ENCODE measurements at places on chromosomes 5 and 9.
A peak's percentile ranks its signal among the peaks of the same experiment; 100 is the strongest.

- DNase-seq = no peak
Observed at GRCh38 chr5:151458314-151458713, 10.9 kb downstream of the SLC36A1 start.

- DNase-seq = peak; percentile 46
Observed at GRCh38 chr9:126326228-126327005, at the start of gene MVB12B. MVB12B (plus strand) TSS chr9:126326829; CDS start chr9:126326930, 101 bp downstream.

DNA sequence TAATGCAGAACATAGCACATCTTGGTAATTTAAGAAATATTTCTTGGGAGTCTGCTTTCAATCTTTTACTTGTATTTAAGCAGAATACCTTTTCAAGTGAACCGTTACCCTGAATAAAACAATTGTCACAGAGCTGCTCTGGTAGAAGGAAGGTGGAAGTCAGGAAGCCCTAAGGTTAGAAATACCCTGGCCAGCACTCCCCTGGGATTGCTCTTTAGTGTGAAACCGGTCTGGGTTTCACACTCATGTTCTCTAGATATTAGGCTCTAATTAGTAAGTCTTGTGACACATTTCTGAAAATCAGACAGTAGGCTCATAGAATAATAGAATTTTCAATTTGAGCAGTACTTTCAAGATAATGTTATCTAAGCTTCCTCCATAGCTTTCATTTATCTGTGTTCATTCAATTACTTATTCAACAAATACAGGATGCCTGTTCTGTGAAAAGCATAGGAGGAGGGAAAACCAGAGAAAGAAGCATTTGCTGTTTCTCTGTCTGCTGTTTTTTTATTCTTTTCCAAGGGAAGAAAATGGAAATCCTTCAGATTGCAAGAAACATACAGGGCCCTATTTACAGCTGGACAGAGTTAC lies 825.5 kb downstream of the TLR4 start:
- DNase-seq = no peak

DNA sequence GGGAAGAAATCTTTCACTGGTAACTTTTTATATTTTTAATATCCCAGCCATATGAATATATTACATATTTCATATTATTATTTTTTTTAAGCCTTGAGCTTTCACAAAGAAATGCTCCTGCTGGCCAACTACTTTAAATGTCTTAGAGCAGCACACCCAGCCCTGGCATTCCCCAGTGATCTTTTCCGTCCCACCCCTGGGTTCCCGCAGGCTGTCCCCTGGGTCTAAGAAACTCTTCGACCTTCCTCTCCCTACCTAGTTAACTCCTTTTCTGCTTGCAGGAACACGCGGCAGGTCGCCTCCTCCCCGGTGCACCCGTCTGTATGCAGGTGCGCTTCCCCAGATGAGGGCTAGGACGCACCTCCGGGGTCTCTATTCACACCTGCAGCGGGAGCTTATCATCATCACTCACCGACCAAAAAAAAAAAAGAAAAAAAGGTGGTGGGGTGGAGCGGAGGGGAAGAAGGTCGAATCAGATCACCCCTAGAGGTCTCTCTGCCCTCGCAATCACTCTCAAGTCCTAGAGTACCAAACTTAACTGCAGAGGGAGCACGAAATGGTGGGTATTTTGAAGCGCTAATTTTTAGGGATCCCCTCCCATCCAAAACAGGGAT lies 696 bp downstream of the ZFP62 start:
- DNase-seq = peak; percentile 81

GRCh38 chr5:98836175-98836574 lies 62.7 kb downstream of the RGMB start:
- no peak for DNase-seq

DNA sequence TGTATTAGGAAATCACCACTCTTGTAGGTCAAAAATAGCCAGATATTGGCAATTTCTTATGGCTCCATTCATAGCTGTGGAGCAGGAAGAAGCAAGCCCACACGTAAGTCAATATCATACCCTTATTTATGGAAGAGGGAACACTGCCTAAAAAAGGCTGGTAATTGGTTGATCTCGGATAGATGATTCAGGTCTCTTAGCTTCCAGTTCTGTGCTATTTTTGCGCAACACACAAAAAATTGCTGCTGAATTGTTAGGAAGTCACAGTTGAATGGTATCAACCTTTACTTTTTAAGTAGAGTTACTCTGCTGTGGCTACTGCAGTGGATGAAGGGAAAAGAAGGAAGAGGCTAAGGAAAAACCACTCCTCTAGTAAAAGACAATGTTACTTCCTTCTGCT lies 168.8 kb downstream of the ARHGAP26 start:
- DNase-seq = no peak

GRCh38 chr9:113901221-113901688 lies 25.1 kb downstream of the ZNF618 start:
- peak; percentile 25 for DNase-seq

GRCh38 chr5:59418808-59419207 lies 474.7 kb downstream of the PDE4D start:
- no peak for DNase-seq

DNA sequence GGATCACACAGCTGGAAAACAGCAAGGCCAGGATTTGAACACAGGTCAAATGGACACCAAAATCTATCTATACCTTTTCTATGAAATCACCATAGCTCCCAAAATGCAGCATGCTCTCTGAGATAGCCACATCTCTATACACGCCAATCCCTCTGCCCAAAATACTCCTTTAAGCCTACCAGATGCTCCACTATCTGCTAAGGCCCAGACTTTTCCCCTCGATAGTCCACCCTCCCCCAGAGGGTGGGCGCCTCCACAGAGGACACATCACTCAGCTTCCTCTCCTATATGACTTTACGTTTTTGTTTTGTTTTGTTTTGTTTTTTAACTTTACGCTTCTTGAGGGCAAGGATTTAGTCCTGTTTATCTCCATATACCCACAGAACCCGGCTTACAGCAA lies 46.8 kb downstream of the MTMR12 start:
- no peak for DNase-seq

DNA sequence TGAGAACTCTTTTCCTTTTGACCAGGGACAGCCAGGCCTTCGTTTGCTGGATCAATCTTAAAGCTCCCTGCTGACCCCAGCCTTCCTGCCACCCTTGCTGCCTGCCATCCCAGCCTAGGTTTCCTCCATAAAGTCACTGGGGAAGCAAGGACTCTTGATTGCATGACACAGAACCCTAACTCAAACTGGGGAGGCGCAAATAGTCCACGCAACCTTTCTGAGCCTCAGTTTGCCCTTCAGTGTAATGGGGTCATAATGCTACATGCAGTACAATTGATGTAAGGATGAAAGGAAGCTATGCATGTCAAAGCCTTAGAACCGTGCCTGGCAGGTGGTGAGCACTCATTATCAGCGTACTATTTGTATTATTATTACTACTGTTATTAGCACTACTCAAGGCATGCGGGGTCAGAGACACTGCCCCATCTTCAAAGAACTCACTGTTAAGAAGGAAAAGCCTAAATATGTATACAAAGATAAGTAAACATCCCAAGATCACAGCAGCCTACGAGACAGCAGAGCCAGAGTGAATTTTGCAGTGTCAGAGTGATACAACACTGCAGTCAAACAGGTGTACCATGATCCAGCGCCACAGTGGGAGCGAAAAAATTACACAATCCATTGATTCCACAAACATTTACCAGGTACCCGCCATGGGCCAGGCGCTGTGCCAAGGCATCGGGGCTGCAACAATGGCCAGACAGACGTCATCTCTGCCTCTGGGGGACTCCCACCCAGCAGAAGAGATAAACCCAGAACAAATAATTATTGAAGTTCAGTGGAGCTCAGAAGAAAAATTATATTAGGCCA lies 16.9 kb upstream of the CPLX2 start:
- DNase-seq = no peak

DNA sequence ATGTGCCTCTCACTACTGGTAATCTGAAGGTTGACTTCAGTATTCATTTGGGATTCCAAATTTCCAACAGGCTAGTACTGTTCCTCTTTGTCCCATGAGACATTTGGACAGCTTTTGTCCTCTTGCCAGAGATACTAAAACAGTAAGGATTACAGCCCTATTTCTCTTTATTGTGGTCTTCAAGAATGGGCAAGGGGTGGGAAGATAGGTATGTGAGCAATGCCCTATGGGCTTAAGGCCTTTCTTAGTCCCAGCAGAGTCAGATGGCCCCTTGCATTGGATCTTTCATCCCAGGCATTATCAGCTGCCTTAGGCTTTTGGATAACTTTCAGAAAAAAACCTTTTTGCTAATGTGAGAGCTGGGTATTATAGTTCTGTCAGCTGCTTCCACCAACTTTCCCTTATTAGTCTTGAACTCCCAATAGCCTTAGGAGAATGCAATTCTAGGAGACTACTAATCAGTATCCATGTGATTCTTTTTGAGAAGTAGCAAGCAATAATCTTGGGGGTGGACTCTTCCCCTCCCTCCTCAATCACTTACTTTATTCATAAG lies 361.1 kb upstream of the NUDT12 start:
- DNase-seq = no peak

DNA sequence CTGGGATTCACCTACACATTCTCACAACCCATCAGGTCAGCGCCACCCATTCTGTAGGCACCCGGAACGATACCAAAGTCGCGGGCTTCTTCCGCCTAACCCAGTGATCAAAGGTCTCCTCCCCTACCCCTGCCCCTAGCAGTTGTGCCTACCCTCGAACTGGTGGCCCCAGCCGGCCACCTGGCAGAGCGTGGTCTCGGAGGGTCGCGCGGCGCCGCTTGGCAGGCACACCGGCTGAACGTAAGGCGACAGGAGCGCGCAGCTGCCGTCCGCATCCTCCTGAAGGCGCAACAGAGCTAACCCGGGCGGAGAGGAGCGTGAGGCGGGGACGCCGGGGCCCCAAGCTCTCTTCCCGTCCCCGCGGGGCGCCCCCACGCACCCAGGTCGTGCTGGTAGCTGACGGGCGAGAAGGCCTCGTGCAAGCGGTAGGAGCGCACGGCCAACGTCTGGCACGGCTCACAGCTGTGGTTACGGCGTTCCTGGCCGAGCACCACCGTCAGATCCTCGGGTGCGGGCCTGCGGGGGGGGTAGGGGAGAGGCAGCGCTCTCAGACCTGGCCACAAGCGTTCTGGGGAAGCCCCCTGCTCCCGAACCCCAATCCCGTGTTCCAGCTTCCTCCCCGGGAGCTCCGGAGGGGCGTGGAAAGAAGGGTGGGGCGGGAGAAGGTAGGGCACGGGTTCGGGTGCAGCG lies 2.8 kb upstream of the PFN3 start:
- DNase-seq = peak; percentile 72

DNA sequence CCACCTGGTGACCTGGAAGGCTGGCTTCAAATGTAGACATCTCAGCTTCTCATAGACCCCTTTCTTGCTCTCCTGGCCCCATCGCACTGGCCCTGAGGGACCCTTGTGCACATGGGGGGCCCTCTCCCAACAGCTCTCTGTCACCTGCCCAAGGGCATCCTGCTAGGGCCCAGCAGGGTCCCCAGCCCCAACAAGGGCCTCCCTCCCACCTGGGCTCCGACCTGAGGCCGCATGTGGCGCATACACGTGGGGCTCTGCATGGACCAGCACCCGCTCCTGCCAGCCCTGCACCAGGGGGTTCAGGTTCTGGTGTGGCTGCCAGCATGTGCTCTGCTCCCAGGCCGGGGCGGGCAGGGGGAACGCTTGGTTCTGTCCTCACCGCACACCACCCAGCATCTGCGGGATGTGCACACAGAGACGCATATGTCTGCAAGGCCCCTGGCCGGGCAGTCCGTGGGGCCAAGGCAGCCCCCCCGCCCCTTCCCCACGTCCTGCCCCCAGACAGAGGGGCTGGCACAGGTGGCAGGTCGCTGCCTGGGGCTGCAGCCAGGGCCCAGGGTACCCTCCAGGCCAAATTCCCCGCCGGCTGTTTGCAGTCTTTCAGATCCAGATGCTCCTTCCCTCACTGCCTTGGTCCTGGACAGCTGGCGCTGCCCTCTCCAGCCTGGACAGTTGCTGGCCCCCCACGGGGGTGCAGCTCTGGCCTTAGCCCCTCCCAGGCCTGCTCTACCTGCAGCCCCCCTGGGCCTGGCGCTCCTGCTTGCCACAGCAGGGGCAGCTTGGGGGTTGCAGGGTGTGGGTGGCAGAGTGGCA lies 17.9 kb upstream of the NRARP start:
- DNase-seq = peak; percentile 26

DNA sequence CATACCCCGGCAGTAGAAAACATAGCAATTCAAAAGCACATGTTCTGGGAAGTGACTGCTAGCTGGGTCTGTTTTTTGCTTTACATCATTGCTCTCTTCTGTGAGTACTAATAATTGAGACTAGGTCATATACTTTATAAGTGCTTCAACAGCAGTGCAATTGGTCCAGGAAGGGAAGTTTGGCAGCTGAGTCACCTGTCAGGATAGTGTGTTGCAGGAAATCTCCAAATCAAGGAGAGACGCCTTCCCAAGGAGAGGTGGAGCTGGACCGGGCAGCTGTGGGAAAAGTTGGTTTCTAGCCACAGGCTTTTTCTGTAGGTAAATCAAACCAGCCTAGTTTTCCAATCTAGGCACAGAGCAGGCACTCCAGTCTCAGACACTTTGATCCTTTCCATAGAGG lies 330.1 kb downstream of the ENC1 start:
- no peak for DNase-seq

- no peak for DNase-seq
Observed at GRCh38 chr5:137708796-137709559, 26.9 kb downstream of the KLHL3 start.

- DNase-seq = no peak
Observed at GRCh38 chr5:30991462-30991861, 202.0 kb upstream of the CDH6 start.

DNA sequence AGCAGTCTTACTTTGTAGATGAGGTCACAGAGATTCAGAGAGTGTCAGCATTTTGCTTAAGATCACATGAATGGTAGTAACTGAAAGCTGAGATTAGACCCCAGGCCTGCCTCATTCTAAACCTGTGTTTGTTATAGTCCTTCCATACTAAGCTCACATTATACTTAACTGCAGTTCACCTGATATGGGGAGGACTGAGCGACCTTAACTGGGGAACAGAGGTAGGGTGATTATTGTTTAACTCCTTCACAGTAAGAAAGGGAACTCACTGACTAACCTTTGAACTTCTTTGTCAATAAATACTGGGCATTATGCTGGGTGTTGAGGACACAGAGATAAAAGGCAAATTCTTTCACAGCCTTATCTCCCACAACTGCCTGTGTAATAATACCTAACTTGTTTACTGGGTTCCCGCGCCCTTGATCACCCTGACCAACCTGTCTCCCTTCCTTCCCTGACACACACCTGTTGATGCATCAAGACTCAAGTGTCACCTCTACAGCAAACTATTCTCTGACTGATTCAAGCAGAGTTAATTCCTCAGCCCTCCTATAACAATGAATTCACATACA lies 27.2 kb downstream of the DEPDC1B start:
- no peak for DNase-seq

DNA sequence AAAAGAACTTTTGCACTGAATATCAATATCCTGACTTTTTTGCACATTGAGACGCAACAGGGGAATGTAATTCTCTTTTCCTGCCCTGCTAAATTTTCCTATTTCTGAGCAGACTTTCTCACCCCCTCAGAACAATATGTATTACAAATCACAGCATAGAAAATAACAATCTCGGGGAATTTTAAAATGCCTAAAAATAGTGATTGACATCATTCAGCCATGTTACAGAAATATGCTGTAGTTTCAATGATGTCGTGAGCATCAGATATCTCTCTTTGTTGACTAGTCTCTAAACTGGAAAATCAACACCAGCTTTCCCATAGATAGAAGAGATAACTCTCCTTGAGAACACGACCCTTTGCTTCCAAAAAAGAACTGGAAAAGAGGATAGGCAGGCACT lies 166.7 kb downstream of the ZDHHC21 start:
- DNase-seq = no peak

Measured in H9 (cell line).